ENCODE measurements at places on chromosomes 1 and 21.

GRCh38 chr1:232378266-232379062, 251.5 kb downstream of the SIPA1L2 start:
- no peaks in the 10 kb centered on the region for H3K4me1 ChIP-seq
- DNase-seq, result no peak
- H3K27ac ChIP-seq, result no peak overlapping the region
- H3K36me3 ChIP-seq, result no peaks in the 10 kb centered on the region
- H3K4me3 ChIP-seq, result no peak overlapping the region
- H3K27me3 ChIP-seq, result no peaks in the 10 kb centered on the region

DNA sequence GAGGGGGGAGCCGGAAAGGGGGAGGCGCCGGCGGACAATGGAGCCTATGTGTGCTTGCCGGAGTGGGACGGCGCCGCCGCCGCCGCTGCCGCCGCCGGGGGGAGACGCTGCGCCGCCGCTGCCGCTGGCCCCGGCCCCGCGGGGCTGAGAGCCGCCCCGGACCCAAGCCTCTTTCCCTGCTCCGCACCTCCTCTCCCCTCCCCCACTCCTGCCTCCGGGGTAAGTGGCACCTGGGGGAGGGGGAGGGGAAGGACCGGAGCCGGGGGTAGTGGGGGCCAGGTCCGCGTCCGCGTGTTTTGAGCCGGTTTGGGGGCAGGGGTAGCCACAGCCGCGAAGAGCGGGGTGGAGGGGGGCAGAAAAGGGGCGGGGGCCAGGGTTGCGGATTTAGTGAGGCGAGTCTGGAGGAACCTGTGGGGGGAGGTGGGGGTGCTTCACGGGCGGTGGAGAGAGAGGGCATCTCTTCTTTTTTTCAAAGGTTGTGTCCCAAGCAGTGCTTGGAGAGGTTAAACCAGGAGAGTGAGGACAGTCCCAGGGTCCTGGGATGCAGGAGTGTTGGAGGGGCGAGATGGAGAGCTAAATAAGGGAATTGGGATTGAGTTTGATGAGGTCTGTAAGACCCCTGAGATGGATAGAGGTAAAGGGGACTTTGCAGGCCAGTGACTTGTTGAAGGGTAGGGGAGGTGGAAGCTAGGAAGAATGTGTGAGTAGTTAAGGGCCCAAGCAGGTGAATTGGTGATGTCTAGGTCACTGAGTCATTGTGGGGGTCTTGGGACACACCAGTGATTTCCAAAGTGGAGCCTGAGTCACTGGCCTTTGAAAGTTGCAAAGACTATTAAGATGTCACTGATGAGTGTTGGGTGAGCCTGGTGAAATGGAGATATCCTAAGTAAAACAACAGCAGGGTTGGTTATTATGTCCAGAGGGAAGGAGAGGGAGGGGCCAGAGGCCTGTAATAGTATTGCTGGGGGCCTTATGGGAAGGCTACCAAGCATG, 59.1 kb downstream of the BCL9 start:
- peaks cover 18% of the 10 kb centered on the region for H3K36me3 ChIP-seq

DNA sequence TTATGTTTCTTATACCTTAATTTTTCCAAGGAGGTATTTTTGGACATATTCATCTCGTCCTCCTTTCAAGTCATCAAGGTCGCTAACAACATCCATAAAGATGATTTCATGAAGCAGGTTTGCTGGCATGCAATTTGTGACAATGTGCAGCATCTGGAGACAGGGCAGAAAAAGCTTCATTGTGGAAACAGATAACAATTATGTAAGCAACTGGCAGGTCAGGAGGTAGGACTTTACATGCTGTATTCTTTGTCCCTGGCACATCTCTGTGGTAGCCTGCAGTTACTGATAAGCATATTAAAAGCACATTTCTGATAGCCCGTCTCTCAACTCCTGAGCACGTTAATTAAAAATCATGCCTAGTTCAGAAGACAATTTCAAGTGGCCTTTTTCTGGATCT, 156.8 kb downstream of the LEPR start:
- no peaks in the 10 kb centered on the region for H3K36me3 ChIP-seq
- H3K4me3 ChIP-seq, result no peak overlapping the region
- H3K27me3 ChIP-seq, result no peaks in the 10 kb centered on the region
- DNase-seq, result no peak
- H3K27ac ChIP-seq, result no peak overlapping the region
- H3K4me1 ChIP-seq, result no peaks in the 10 kb centered on the region

GRCh38 chr21:43012596-43012995, 38.2 kb downstream of the PKNOX1 start:
- H3K36me3 ChIP-seq, result peaks cover 37% of the 10 kb centered on the region
- H3K4me3 ChIP-seq, result no peak overlapping the region
- no peaks in the 10 kb centered on the region for H3K27me3 ChIP-seq
- peaks cover 4% of the 10 kb centered on the region for H3K4me1 ChIP-seq
- no peak overlapping the region for H3K27ac ChIP-seq
- no peak for DNase-seq

DNA sequence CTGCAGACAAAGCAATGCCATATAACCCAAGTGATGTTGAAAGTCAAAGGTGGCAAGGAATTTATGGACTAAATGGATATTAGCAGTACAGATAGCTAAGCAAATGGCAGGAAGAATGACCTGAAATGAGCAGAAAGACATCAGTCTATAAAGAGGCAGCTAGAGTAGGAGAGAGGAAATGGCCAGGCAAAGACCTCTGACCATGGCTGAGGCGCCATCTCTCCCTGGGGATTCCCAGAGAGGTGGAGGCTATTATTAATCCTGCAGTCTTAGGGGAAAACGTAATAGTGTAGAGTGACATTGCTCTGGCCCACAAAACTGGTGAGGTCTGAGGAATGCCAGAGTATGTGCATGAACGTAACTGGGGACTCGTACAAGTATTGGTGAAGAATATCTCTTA, 563.6 kb upstream of the PRMT6 start:
- H3K4me1 ChIP-seq, result no peaks in the 10 kb centered on the region
- no peak overlapping the region for H3K27ac ChIP-seq
- no peaks in the 10 kb centered on the region for H3K36me3 ChIP-seq
- H3K27me3 ChIP-seq, result no peaks in the 10 kb centered on the region
